Heart left ventricle (tissue), 16 donors: ENCODE measurements at places on chromosomes 6 and 20. TPM values are rescaled to one million over a fixed set of nuclear protein-coding genes. Genes with fewer than 3 reads are reported as not detected.

SLC13A3 gene
- total RNA-seq = 0.38 TPM

SLC17A9 gene
- total RNA-seq = 0.85 TPM

GABRR2 gene
- 0.22 TPM for total RNA-seq

OXT gene
- not detected for total RNA-seq

ZSCAN31 gene
- total RNA-seq = 14.2 TPM

HUS1B gene
- not detected for total RNA-seq

PSMB8 gene
- 31.7 TPM for total RNA-seq

MYB gene
- 0.20 TPM for total RNA-seq

FLRT3 gene
- total RNA-seq = 6.9 TPM

DAAM2 gene
- total RNA-seq = 20.9 TPM

FAM83B gene
- 0.28 TPM for total RNA-seq

UST gene
- total RNA-seq = 3.9 TPM

FRK gene
- total RNA-seq = 8.8 TPM

OPN5 gene
- not detected for total RNA-seq

ECT2L gene
- 2.9 TPM for total RNA-seq

RAET1L gene
- total RNA-seq = not detected

C20orf173 gene
- not detected for total RNA-seq

B3GAT2 gene
- total RNA-seq = not detected

DEFB123 gene
- not detected for total RNA-seq

SLX4IP gene
- 2.1 TPM for total RNA-seq

CGA gene
- total RNA-seq = not detected

UTRN gene
- total RNA-seq = 75.7 TPM

MCCD1 gene
- total RNA-seq = not detected

COL12A1 gene
- total RNA-seq = 9.4 TPM

MOXD1 gene
- total RNA-seq = 3.0 TPM

SLPI gene
- not detected for total RNA-seq

CLIC5 gene
- total RNA-seq = 361 TPM

ISM1 gene
- 1.4 TPM for total RNA-seq

KCNK16 gene
- not detected for total RNA-seq

CST5 gene
- total RNA-seq = not detected

RPRD1B gene
- total RNA-seq = 50.9 TPM

OR2J3 gene
- not detected for total RNA-seq

CRISP2 gene
- not detected for total RNA-seq

RAE1 gene
- 15.8 TPM for total RNA-seq

TUBB2B gene
- total RNA-seq = 1.2 TPM

CEP162 gene
- 5.3 TPM for total RNA-seq

CALHM5 gene
- total RNA-seq = 1.8 TPM

LSM2 gene
- total RNA-seq = 26.6 TPM

PBOV1 gene
- total RNA-seq = not detected

GJA1 gene
- total RNA-seq = 336 TPM

C20orf202 gene
- total RNA-seq = 0.32 TPM
